T-helper 2 cell treated with Interferon-gamma antibody and Interleukin-4, amounts not matched to agents 5 μg/mL and 100 μg/mL, for 36 hours (primary cell): ENCODE measurements at places on chromosomes 13 and 19.

DNA sequence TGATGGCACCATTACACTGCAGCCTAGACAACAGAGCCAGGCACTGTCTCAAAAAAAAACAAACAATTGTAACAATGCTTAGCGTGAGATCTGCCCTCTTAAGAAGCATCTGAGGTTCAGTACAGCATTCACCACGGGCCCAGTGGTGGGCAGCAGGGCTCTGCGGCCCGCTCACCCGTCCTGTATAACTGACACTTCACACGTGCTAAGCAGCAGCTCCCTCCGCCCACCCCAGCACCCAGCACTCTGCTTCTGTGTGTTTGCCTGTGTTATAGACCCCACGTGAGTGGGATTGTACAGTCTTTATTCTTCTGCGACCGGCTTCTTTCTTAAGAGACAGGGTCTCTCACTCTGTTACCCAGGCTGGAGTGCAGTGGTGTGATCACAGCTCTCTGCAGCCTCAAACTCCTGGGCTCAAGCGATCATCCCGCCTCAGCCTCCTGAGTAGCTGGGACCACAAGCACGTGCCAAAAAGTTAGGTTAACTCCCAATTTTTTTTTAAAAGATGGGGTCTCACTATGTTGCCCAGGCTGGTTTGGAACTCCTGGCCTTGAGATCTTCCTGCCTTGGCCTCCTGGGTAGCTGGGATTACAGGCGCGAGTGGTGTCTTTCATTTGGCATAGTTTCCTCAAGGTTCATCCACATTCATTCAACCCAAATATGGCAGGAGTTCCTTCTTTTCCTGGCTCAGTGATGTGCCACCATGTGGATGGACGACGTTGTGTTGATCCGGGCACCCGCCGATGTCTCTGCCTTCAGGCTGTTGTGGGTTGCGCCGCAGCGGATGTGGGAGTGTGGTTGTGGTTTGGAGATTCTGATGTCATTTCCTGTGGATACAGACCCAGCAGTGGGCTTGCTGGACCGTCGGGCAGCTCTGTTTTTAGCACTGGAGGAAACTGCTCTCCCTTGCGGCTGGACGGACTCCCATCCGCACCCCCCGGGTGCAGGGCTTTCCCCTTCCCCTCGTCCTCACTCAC is 170.0 kb downstream of the KDM4B start:
- peak; percentile 86 for DNase-seq

DNA sequence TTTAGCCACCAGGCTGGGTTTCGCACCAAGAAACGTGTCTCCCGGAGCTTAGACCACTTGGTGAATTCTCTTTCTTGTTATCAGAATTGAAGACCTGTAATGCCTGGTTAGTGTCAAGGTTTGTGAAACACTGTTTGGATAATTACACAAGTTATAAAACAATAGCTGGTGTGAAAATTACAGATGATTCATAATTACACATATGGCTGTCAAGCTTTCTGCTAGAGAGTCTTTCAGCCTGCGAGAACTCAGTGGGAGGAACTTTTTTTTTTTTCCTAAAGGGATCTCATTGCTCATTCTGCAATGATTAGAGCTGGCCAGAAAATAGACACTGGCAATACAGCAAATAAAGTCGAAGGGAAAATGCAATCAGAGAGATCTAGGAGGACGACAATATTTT is 13.4 kb upstream of the KLK4 start:
- no peak for DNase-seq

GRCh38 chr13:99766641-99767045 is 204.9 kb downstream of the ZIC5 start:
- no peak for DNase-seq

- no peak for DNase-seq
Measured at GRCh38 chr13:50119591-50119990, 104.3 kb downstream of the KCNRG start.

DNA sequence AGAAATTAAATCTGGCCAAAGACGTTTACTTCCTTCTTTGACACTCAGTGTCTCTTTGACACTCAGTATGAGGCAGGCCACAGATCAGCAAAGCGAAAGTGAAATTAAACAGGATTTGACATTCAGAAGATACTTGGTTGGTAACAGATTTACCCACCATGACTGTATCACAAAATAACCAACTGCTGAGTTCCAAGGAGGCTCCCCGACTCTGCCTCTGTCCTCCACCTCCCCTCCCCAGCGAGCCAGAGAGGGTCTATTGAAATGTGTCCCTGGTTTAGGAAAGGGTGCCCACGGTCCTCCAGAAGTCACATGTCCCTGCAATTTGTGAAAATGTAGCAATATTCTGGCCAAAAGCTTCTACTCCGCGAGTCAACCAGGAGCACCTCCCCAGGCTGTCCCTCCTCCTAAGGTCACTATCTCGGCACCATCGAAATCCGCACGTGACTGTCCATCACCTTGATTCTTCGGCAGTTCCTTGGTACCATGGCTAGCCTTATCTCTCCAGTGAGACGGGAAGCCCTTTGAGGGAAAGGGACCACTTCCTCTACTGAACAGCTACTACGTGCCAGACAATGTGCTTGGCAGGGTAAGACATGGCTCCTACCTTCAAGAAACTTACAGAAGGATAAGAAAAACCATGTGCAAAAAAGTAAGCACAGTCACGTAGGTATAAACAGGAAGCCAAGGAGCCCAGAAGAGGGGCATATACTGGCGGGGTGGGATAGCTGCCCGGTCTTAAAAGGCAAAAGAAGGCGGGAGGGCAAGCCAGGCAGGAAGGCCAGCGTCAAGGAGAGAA is 1.5 kb downstream of the N4BP2L1 start:
- DNase-seq = peak; percentile 50

- no peak for DNase-seq
Measured at GRCh38 chr13:48994706-48995105, 19.0 kb downstream of the FNDC3A start.

DNA sequence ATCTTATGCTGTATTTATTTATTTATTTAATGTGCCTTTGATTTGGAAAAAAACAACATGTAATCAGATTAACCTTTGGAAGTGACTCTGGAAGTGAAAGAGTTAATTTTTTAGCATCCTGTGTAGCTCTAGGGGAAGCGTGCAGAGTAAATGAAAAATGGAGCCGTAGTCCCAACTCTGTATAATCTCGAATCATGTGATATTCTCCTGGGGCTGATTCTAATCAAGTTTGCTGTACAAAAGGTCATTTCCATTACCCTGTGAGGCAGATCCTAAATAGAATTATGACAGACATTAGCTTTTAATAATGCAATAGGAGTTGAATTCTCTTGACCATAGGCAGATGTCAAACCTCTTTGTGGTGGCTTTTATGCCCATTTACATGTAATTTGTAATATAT is 238.6 kb upstream of the CSNK1A1L start:
- no peak for DNase-seq

DNA sequence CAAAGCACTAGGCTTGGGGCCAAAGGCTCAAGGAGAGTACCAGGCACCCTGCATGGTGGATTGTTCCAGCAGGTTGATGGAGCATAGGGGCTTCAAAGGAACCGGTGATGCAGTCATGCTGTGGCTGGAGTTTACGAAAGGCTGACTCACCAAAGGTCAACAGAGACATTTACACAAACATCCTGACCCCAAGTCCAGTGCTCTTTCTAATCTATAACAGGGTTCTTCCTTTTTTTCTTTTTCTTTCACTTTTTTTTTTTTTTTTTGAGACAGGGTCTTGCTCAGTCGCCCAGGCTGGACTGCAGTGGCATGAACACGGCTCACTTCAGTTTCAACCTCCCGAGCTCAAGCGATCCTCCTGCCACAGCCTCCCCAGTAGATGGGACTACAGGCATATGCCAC is 35.6 kb upstream of the TPTE2 start:
- DNase-seq = no peak

DNA sequence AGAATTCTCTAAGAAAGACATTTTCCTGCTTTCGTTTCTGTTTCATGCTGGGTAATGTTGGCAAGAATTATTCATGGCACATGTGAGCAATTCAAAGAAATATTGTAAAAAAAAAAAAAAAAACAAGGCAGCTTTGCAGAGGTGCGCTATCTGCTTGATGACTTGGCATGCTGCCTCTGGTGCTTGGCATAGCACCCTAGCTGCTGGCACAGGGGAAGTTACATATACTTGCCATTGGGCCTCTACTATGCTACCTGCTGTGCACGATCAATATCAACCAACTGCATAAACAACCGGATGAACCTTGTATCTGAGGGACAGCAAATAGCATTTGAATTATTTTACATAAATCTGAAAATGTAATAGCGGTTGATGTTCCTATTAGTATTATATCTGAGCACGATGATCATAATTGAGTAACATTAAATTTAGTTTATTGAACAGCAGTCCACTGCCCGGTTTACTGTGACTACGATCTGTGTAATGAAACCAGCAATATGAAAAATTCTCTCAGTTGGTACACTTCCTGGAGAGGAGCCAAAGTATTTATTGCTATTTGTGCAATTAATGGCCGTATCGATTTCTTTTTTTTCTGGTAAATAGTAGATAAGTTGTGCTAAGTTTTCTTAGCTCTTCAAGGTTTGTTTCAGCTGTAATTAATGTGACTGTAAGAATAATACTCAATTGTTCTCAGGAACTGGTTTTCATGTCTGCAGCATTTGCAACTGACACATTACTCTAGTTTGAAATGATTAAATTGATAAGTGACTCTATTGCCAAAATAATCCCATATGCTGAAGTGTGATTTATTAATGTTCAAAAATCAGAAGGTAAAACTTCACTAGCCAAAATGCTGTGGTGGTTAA is 717.3 kb downstream of the DACH1 start:
- no peak for DNase-seq

- no peak for DNase-seq
Measured at GRCh38 chr19:3855320-3855719, 13.5 kb downstream of the ZFR2 start.

DNA sequence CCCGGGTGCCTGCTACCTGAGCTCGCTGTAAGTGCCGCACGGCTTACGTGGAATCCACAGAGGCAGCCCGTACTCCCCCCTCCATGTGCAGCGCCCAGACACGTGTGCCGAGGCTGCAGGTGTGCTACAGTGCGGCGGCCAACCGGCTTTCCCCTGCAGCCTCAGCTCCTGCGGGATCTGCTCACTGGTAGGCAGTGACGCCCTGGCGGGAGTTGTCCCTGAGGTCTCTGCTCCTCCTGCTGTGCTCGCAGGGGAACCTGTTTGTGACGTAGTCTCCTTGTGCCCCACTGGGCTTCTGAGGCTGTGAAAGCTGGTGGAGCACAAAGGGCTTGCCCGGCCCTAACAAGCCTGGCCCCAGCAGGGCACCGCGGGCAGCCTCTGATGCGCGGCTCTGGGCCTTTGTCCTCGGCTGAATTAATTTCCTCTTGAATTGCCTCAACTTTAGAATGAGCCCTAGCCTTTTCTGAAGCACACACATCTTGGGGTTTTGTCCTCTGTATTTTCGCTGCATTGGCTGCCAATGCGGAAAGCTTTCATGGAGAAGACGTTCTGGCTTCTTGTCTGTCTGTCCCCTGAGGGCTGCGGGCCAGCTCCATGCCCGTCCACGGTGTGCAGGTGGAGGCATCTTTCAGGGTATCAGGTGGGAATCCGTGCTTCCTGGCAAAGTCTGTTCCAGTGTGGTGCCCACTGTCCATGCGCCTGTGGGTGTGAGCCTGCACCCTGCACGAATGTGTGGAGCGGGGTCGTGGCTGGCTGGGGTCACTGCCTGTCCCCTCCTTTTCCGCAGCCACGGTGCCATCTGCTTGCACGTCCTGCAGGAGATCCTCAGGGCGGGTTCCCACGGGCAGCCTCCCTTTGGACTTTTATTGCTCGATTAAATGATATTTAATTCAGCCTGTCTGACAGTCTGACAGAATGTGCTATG is 77.3 kb upstream of the MCF2L start:
- DNase-seq = no peak

- DNase-seq = no peak
Measured at GRCh38 chr19:37987356-37988332, 80.6 kb downstream of the SIPA1L3 start.

- DNase-seq = no peak
Measured at GRCh38 chr13:33270895-33271538, 14.5 kb downstream of the STARD13 start.

DNA sequence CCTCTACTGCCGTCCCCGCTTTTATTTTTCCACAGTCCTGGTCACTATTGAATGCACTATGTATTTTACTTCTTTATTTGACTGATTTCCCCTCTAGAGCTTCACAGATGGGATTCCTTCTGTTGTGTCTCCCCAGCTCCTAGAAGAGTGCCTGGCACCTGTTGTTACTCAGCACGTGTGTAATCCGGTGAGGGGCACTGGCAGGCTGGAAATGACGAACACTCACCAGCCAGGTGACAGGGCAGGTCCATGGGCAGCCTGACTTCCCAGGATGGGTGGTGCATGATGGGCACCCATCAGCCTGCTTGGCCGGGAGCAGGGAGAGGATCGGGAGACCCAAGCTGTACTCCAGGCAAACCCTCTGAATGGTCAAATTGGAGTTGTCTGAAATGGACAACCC is 67.2 kb downstream of the CEBPG start:
- DNase-seq = no peak

DNA sequence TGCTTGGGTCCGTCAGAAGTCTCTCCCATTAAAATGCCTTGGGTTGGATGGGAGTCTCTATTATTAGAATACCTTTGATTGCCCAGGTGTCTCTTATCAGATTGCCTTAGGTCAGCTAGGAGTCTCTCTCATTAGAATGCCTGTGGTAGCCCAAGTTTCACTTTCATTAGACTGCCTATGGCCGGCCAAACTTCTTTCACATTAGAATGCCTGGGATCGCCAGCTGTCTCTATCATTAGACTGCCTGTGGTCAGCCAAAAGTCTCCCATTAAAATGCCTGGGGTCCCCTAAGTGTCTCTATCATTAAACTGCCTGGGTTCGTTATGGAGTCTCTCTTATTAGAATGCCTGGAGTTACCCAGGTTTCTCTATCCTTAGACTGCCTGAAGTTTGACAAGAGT is 1476.7 kb downstream of the UQCRFS1 start:
- DNase-seq = no peak

GRCh38 chr19:52345162-52345561 is 9.1 kb downstream of the ZNF610 start:
- DNase-seq = no peak

DNA sequence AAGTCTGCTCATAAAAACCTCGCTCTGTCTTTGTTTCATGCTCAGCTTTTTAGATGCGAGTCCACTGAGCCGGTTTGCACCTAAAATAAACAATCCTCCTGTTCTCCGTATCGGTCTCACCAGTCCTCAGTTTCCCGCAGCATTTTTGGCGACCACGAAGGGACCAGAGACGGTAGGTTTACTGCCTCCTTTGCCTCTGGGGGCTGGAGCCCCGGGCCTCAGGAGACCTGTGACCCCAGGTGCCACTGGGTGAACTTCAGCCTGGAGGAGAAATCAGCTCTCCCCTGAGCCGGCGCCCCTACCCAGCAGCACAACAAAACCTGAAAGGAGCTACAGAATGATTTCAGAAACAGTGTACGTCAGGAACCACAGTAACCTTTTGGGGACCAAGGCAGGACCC is 8.1 kb downstream of the SIGLEC11 start:
- no peak for DNase-seq

DNA sequence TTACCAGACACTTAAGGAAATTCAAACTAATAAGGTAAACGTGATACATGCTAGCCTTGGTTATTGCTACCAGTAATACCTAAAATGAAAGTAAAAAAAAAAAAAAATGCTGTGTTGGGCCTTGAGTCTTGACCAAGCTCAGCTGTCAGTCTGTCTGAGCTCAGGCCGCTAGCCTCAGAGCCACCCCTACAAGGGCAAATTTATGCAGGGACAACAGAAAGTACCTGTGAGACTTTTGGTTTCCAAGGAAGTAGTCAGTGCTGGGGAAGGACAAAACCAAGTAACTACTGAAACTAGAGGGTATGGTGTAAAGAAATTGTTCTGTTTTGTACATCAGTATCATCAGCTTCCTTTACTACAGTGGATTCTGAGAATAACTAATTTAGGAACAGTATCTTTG is 134.3 kb upstream of the SLITRK5 start:
- no peak for DNase-seq
